ENCODE measurements at places on chromosomes 2 and 18.

- DNase-seq, result no peak
These were observed 163.2 kb upstream of the CAVIN2 start for GRCh38 chr2:192010073-192010472.

DNA sequence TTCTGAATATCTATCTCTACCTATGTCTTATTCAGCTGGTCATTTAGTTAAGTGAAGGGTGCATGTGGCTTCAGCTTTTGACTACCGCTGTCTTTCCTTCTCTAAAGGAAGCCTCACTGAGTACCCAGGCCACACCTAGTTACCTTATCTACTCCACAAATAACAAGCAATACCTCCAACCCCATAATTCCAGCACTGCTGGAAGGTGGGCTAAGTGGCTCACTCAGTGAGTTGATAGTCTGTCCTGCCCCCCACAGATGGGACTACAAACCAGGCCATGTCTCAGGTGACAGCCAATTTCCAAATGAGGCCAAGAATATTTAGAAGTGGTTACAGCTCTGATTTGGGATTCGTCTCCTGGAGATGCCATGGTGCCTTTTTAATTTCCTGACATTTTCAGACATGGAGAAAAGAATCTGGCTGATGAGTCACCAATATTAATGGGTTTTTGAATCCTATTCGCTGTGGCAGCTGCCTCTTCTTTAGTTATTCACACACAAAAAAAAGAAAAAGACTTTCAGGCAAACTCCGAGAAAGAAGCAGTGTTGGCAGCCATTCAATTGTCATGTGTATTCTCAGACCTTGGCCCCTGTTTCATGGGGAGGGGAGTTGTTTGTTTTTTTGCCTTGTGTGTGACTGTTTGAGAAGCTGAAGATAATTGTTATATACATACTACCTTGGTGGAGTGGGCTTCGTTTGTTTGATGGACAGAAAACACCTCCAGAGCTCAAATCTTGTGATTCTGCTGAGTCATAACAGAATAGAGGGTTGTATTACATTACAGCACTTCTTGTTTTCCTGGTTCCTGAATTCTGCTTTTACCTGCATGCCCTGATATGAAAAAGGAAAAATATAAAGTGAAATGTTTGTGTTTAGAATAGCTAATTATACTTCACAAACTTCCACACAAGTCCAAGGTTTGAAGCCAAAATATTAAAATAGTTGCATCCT lies 64.2 kb downstream of the SCG2 start:
- DNase-seq, result no peak

DNA sequence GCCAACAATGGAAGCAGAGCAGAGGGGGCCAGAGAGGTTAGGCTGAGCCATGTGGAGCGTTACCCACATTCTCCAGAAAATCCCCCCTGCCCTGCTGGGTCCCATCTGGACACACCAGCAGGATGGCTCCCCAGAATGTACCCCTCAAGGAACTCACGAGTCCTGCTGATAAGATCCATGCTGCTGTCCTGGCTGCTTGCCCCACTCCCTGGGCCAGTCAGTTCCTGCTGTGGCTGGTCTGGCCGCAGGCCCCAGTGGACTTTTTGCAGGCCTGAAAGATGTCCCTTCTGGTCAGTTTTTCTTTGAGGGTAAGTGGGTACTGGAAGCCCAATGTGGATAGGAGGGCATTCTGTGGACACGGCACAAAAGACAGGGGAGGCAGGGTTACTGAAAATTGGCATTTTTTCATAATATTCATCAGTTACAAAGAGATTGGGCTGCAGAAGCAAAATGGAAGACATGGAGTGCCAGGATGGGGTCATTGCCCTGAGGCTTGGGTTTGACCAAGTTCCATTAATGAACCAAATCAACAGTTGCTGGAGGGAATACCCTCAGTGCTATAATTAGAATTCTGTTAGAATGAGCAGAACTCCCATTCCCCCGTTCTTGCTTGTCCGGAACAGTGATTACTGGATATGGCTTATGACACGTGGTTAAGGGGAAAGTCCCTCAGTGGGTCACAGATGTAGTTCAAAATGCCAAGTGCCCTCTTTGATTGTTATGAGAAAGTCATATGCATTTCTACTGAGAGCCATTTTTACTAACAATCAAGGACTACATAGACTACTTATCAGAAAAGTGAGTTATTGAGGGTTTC lies 38.7 kb downstream of the SLC4A5 start:
- no peak for DNase-seq

DNA sequence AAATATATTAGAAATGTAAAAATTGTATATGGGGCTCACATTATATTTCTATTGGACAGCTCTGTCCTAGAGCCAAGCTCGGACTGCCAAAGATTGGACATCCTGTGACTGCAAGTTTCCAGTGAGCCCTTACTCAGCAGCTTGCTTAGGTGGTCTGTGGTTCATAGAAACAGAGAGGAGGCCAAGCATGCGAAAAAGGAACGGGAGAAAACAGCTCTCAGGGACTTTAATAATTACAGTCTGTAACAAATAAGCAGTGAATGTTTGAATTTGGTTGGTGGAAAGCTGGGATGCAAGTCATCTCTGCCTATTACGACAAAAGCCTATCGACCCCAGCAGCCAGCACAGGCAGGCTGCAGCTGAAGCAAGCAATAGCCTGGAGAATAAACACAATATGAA lies 35.6 kb downstream of the WIPF1 start:
- DNase-seq, result no peak

GRCh38 chr2:85769983-85770362 lies 16.2 kb downstream of the ATOH8 start:
- DNase-seq, result no peak

GRCh38 chr2:10819714-10820314 lies 7.2 kb upstream of the PDIA6 start:
- no peak for DNase-seq

DNA sequence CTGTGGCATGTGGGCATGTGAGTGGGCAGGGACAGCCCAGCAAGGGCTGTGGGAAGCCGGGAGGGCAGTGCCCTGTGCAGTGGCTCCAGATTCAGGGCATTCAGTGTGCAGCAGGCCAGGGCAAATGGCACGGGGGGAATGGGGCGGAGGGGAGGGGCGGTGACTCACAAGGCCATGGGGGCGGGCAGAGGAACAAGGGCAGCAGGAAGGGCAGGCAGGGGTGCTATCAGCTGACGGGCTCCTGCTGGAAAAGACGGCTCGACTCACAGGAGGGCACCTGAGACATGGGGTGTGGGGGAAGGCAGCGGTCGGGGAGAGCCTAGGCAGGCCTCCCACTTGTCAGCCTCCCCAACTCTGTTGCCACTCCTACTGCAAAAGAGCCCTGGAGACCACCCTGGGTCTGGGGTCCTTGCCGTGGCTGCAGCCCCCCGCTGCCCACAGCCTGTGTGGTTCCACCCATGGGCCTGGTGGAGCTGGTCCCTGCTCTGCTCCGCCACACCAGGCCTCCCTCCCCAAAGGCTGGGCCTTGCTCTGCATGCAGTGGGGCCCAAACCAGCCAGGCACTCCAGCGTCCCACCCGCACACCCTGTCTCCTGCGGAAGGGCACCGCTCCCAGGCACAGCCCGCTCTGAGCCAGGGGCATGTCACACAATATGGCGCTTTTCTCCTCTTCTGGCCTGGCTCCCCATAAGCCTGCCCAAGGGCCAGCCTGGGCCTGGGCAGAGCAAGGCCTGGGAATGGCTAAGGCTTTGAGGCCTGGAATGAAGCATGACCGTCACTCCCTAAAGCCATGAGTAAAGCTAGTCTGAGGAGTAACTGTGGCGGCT lies 25.9 kb downstream of the HS6ST1 start:
- DNase-seq, result no peak

DNA sequence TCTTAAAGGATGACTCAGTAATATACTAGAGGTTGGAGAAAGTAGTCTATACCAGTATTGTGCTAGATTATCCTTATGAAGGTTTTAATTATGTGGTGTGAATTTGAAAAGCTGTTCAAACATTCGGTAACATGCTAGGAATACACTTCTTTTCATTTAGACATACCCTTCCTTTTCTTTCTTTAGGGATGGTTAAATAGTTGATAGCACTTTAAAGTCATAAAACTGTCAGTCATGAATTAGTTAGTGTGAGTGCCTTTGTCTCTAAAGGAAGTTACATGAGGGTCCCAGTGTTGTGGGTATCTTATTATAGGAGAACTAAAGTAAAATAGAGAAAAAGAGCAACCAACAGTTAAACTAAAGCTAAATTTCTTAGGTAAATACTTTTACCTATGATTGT lies 149.3 kb downstream of the CSRNP3 start:
- no peak for DNase-seq

GRCh38 chr2:19673213-19673791 lies 228.5 kb downstream of the TTC32 start:
- DNase-seq, result no peak

GRCh38 chr2:180609626-180610340 lies 370.6 kb upstream of the UBE2E3 start:
- DNase-seq, result no peak

GRCh38 chr2:43540021-43540779 lies 55.6 kb downstream of the THADA start:
- DNase-seq, result no peak

- no peak for DNase-seq
These were observed 121.2 kb upstream of the LINC00305 start for GRCh38 chr18:64270121-64270520.

DNA sequence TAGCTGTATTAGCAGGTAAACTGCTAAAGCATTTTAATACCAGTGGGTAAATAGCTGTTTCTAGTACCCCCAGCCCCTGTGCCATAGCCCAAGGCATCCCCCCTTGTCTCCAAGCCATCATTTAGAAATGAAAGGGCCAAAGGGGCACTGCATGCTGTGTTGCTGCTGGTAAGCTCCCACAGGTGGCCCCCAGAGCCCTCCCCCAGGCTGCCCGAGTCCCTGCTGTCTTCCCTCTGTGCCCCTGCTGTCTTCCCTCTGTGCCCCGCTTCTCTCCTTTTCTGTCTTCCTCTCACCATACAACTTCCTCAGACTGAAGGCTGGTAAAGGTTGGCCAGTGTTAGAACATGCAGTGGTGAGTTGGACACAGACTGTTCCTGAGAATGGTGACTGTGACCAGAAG lies 42.1 kb downstream of the ZAP70 start:
- no peak for DNase-seq

GRCh38 chr2:46645681-46646162 lies 166.4 kb downstream of the TMEM247 start:
- DNase-seq, result no peak

- DNase-seq, result no peak
These were observed 64.0 kb downstream of the HIBCH start for GRCh38 chr2:190255676-190256075.

GRCh38 chr2:25063876-25064660 lies 22.2 kb downstream of the EFR3B start:
- no peak for DNase-seq

DNA sequence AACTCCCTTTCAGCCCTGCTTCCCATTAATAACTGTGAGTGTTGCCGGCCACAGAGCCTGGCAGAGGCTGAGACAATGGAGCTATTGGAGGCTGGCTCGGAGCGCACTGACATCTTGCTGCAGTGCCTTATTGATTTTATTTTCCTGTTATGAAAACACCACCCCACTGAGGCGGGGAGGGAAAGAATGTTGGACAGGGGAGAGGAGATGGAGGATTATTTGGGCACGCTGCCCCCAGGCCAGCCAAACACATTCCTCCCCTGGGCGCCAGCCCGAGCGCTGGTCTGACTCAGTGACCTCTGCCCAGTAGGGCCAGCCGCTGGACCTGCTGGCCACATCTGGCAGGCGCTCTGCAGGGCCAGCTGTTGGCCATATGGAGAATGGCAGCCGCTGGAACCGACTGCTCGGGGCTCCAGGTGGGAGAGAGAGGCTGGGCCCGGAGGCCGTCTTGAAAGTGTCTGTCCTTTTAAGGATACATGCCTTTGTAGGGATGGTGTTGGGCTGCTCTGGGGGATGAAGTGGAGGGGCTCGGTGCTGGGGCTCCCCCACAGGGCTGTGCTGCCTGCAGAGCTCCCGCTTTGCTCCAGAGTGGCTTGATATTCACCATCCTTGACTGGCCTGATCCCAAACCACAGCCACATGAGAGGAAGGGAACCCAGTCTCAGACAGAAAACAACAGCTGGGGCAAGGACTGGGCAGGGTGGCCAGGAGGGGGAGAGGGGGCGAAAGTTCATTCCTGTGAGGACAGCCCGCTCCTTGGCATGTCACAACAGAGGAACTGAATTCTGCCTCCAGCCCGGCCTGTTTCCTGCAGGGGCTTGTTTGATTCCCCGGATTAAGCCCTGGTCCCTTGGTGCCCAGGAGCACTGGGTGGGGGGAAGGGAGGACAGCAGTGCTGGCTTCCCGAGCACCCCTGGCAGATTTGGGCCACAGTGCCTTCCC lies 179.0 kb downstream of the KLHL29 start:
- DNase-seq, result no peak

DNA sequence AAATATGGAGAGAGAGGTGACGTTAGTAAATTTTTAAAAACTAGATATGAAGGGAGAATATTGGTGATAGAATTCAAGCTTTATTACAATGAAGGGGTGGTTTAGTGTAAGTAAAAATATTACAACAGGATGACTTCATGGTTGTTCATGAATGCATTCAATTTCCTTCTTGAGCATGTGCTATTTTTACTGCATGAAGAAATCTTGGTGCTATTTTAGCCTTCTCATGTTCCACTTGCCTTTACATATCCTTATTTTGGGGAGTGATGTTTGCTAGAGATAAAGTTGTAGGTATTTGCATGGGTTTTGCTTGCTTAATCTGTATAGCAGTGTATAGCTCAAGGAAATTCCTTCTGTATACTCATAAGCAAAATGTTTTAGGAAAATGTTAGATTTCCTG lies 195.0 kb upstream of the MMADHC start:
- no peak for DNase-seq

DNA sequence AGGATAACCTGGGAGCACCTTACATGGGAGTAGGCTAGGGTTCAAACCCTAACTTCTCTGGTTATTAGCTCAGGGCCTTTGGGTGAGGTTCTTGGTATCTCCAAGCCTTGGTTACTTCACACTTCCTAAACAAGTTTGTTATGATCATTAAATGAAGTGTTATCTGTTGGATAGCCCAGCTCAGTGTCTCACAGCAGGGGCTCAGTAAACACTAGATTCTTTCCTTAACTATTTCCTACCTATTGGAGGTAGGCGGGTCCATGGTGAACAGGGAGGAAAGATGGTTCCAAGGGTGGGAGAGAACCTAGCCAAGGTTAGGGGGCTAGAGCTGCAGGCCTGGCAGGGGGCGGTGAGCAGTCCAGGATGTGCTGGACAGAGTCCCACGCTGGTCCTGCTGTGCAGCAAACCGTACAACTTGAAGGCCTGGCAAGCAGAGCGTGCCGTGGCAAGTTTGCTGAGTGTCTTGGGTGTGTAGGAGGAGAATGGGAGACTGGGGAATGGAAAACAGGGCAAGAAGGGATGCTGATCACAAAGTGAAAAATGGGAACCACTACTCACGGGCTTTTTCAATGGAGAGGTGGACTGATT lies 259.1 kb downstream of the PRKCE start:
- no peak for DNase-seq

DNA sequence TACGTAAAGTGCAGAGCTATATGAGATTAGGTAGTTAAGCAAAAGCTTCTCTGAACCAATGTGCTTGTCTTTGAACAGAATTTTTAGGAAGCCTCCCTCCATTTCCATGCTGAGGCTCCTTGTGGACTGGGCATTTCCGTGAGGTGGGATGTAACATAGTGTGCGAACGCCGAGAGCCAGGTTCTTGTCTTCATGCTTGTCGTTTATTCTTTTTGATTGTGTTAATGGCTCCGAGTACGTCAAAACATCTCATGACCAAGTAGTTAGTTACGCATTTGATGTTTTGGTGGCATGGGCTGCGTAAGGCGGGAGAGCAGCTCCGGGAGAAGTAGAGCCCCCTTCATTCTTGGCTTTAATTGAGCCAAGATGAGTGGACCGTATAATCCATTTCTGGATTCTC lies 32.9 kb downstream of the DGKD start:
- DNase-seq, result no peak
